ENCODE measurements at places on chromosomes 4 and X. TPM values are rescaled to one million over a fixed set of nuclear protein-coding genes. Genes with fewer than 3 reads are reported as not detected.
A peak's percentile ranks its signal among the peaks of the same experiment; 100 is the strongest.

- no peak for DNase-seq
Measured at GRCh38 chrX:48721916-48722315, 25.4 kb downstream of the SUV39H1 start.

GRCh38 chr4:52983563-52984303, 121.6 kb downstream of the RASL11B start:
- DNase-seq: peak; percentile 48

GRCh38 chrX:74231625-74232024, 72.4 kb upstream of the ZCCHC13 start:
- DNase-seq: no peak

- no peak for DNase-seq
Measured at GRCh38 chr4:158656439-158656838, 15.2 kb downstream of the C4orf46 start.

DNA sequence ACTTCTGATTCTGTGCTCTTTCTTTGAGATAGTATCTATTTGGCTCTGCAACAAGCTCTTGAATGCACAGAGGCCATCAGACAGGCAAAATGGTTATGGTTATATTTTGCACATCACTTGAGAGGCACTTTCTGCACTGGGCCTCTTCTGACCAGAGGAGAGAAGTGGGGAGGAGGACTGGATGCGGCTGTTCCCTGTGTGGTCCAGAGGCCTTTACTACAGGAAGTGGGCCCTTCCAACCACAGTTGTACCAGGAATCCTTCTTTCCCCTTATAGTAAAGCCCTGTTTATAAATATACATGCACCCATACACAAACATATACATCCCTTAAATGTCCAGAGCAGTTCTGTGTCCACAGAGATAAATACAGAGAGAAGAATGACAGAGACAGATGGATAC, 182.7 kb upstream of the HHIP start:
- no peak for DNase-seq

DNA sequence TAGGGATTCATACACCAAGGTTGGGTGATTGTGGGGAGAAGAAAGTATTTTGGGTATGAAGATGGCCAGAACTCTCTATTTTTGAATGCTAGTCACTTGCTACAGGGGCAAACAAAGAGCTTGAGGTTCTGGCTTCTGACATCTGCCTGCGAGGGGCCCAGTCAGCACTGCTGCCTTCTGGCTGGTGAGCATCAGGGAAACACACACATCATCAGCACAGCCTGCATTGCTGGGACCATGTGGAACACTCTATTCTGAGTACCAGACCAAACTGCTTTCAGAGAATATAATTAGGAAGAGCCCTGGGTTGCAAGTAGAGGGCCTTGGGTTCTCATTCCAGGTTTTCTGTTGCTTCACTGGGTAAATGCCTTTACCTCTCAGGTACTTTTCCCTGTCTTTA, 14.1 kb downstream of the TRPC5 start:
- DNase-seq: no peak

- DNase-seq: peak; percentile 5
Measured at GRCh38 chr4:95869961-95870500, 30.1 kb downstream of the PDHA2 start.

GRCh38 chrX:12988797-12989196, 13.9 kb downstream of the TMSB4X start:
- peak; percentile 47 for DNase-seq

GRCh38 chr4:154467886-154468285, 23.7 kb downstream of the DCHS2 start:
- no peak for DNase-seq

DNA sequence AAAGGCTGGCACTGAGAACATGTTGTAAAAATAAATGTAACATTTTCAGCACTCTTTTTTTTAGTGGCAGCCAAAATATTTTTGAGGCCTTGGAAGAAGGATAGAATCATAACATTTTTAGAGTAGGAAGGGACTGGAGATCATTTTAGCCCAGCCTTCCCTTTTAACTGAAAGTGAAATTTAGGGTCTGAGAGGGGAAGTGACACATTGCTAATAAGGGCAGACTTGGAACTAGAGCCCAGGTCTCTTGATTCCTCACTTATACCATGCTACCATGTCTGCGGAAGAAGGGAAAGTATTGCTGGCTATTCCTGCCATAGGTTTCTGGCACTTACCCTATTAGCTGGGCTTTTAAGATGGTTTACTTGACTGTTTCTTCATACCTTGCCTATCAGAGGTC, 4.8 kb downstream of the WDR44 start:
- DNase-seq: no peak

GRCh38 chr4:88341227-88342192, 37.1 kb upstream of the HERC6 start:
- peak; percentile 84 for DNase-seq

GRCh38 chr4:92122911-92123310, 180.9 kb upstream of the GRID2 start:
- no peak for DNase-seq

DNA sequence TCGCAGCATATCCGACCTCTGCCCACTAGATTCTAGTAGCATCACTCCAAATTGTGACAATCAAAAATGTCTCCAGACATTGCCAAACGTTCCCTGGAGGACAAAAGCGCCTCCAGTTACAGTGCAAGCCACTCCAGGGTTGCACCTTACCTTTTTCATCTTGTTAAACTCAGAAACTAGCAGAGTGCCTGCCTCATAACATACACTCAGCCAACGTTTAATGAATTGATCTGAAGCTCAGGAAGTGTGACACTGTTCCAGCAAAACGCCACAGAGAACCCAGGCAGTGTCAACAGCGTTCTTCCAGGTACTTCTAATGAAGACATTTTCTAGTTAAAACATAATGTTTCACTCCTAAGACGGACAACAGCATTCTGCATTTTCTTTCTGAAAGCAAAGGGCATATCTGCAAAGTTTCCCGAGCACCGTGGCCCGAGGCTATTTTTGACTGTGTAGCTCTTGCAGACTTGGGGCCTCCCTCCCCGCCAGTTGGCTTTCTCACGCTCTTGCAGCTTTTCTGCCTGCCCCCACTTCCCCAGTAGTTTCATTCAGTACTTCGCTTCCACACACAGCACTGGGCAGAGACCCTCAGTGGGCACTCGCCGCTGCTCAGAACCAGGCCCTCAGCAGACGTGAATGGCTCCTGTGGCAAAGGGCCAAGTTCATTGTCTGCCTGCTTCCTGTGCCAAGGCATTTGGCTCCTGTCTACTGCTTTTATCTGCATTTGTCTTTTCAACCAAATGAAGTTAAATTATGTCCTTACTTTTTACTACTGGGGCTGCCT, 133.4 kb upstream of the TTC29 start:
- DNase-seq: no peak

DNA sequence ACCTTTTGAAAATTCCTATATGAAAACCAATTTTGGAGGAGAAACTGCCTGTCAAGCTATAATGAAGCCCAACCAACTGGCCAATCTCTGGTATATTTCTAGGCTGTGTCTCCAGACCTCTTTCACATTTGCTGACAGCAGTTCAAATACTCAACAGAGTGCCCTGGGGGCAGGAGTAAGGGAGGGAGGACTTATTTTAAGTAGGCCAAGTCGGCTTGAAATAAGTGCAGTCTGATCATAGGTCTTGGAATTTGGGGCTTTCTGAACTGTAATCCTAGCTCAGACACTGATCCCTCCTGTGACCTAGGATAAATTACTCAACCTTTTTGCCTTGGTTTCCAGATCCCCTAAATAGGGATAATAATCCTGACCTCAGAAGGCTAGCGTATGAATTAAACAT, 59.4 kb upstream of the SLC7A11 start:
- DNase-seq: no peak

DNA sequence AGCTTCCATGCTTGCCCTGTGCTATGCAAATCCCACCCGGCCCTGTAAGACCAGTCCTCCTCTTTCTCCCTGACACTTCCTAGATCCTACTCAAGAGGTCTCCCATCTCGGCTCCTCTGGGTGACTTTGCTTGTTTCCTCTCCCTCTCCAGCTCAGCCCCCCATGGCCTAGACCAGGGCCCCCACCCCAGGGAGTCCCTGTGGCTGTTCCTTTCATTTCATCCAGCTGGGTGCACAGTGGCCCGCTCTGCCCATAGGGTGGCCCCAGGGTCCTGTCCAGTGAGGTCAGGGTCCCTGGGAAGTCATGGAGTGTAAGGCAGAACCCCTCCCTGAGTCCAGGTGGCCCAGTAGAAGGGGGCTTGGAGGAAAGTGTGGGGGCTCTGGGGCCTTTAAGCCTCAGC, 52.3 kb upstream of the NKX1-1 start:
- DNase-seq: no peak

The REPS2 gene
- 0.53 TPM for total RNA-seq

The FUNDC2 gene
- total RNA-seq: 61.2 TPM

The BCLAF3 gene
- total RNA-seq: 1.9 TPM

The CXorf49 gene
- total RNA-seq: not detected

The FAAH2 gene
- total RNA-seq: not detected

The SCARB2 gene
- total RNA-seq: 101 TPM

The RBMXL3 gene
- total RNA-seq: not detected

The RAP1GDS1 gene
- total RNA-seq: 41.5 TPM

The TLR8 gene
- total RNA-seq: not detected
